GM04504 (cell line): ENCODE measurements at places on chromosomes 3 and 15.

DNA sequence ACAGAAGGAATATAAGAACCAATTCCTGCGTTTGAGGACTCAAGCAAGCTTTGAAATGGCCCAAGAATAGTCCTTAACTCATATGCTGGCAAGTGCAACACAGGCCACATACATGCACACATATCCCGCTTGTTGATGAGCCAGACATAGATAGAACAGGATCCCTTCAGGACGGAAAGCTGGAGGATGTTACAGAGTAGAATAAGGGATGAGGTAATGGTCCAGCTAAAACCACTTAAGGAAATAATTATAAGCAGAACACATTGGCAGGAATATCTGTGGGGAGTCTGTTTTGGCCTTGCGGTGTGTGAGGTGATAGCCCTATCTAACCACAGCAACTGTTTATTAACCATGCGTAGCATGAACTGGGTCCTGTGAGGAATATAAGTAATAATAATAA lies 25.0 kb downstream of the SCG3 start:
- DNase-seq, result peak; percentile 28

GRCh38 chr3:61627768-61628185 lies 66.4 kb downstream of the PTPRG start:
- DNase-seq, result peak; percentile 80

- no peak for DNase-seq
Observed at GRCh38 chr15:66622591-66623022, 56.8 kb upstream of the LCTL start.

DNA sequence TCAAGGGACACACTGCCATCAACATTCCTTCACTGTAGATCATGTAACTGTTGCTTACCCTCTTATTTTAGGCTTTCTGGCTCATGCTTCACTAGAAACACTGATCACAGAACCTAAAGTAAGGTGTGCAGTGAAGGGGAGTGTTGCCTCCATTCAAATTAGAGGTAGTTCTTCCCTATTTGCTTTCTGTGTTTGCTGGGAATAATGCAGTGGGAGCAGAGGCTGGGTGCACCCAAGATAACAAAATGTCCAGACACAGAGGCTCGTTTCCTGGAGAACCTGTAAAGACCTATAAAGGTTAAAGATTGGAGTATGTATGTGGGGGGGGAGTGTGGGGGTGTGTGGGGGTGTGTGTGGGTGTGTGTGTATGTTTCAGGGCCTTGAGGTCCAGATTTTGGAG lies 2.1 kb upstream of the CLDN18 start:
- no peak for DNase-seq

DNA sequence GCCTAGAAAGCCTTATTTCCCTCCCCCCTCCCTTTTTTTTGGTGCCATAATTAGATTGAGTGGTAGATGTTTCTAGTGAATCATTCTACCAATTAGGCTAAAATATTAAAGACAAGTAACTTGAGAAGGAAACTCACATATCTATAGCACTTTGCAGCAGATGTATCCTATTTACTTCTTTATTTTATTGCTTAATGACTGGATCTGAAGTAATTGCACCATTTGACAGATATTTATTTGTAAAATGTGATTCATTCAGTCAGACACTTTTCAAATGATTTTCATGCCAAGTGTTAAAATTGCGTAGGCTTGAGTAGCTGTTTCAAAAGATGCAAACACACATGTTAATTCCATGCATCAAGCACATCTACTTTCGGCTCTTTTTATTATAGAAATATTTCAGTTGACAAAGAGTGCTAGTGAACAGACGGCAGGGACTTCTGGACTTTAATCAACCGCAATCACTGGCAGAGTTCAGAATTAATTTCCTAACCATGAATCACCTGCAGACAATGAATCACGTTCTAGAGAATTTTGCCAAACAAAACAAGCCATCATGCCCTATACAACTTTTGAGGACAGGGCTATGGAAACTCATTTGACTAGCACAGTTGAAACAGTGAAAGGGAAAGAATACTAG lies 636.8 kb downstream of the MECOM start:
- peak; percentile 73 for DNase-seq

DNA sequence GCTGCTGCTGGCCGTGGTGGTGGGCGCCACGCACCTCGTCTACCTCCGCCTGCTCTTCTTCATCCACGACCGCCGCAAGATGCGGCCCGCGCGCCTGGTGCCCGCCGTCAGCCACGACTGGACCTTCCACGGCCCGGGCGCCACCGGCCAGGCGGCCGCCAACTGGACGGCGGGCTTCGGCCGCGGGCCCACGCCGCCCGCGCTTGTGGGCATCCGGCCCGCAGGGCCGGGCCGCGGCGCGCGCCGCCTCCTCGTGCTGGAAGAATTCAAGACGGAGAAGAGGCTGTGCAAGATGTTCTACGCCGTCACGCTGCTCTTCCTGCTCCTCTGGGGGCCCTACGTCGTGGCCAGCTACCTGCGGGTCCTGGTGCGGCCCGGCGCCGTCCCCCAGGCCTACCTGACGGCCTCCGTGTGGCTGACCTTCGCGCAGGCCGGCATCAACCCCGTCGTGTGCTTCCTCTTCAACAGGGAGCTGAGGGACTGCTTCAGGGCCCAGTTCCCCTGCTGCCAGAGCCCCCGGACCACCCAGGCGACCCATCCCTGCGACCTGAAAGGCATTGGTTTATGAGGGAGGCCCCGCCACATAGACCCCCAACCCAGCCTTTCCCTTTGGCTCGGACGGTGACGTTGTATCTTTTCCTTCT lies 1.1 kb downstream of the GPR27 start:
- DNase-seq, result no peak

DNA sequence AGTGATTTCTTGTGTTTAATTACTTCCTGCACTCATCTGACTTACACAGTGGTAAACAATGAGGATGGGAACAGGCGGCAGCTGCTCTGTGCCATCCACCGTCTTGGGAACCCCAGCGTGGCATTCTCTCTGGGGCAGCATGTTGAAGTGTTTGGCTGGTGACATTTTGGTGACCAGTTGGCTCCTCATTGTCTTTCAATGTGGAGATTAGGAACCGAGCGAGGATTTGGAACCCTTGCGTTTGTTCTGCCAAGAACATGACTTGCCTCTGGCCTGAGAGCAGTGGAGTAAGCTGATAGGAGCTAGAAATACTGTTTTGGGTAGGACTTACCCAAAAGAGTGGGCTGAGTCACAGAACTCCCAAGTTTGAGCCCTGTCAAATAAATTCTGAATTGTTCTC lies 88.8 kb downstream of the IGF1R start:
- DNase-seq, result no peak

- no peak for DNase-seq
Observed at GRCh38 chr15:90035095-90035839, 34.1 kb downstream of the ZNF710 start.

DNA sequence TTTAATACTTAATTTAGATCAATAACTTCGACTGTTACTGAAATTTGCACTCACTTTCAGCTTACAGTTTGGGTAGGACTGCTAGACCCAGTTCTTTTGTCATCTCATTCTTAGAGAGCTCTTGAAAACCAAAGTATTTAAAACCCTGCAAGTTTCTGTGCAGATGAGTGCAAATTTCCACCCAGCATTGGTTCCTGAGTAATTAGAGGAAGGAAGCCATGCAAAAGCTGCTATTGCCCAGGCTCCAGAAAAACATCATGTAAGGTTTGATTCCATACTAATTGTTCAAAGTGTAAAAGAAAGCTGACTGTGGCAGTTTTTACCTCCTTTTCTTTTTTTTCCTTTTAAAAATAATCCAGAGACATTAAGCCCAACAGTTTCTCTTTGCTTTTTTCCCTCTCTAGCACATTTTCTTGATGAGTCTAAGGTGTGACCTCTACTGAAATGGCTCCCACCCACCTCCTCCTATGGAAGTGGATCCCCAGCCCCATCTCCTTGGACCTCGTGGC lies 30.3 kb downstream of the ABHD2 start:
- no peak for DNase-seq

- DNase-seq, result no peak
Observed at GRCh38 chr3:179716226-179716625, 63.4 kb downstream of the USP13 start.

GRCh38 chr3:155744010-155744625 lies 753 bp downstream of the PLCH1 start:
- DNase-seq, result no peak

DNA sequence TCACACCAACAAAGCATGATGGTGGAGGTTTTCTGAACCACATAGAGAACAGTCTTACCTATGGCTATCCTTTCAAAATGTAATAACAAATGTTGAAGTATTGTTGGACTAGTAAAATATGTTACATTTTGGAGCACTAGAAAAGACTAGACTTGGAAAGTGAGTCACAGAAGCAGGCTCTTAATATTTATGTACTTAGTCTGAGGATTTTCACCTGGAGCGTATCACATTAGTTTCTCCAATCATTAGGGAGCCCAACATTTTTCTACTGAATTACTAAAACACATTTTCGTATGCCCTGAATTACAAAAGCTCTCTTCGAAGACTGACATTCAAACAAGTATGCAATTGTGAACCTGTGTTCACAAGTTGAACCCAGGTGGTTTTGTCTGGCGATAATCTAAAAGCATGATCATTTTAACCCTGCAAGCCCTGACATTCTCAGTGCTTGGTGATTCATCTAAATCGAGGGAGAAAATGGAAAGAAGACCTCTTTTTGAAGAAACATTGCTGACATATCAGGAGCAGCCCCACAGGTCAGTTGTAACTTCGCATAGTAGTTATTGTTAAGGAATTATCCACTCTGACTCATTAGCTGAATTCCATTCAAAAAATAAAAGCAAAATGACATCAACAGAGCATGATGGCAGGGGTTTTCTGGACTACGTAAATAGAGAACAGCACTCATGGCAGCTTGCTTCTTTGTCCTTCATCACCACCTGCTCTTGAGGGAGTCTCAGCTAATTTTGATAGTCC lies 679.8 kb upstream of the NECTIN3 start:
- no peak for DNase-seq

- no peak for DNase-seq
Observed at GRCh38 chr3:128001576-128001975, 50.7 kb upstream of the SEC61A1 start.

DNA sequence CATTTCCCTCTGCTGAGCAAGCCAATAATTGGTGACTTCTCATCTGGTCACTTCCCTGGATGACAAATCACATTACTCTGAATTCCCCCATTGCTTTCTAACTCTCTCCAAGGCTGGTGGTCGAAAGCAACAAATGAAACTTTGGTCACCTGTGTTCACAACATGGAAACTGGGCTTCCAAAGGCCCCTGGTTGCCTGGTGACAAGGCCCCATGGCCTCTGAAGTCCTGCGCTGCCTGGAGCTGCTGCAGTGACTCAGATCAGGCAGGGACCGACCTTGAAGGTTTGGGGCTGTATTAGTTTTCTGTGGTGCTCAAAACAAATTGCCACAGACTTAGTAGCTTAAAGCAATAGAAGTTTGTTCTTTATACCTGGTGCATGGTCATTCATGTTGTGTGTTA lies 345.3 kb downstream of the WDR72 start:
- no peak for DNase-seq

GRCh38 chr3:14549256-14549919 lies 9.2 kb upstream of the GRIP2 start:
- DNase-seq, result no peak

GRCh38 chr3:128229106-128229857 lies 76.0 kb downstream of the EEFSEC start:
- DNase-seq, result no peak

GRCh38 chr15:48467801-48468200 lies 136.6 kb downstream of the DUT start:
- no peak for DNase-seq

GRCh38 chr15:68814596-68814995 lies 6.1 kb downstream of the ANP32A start:
- DNase-seq, result no peak

DNA sequence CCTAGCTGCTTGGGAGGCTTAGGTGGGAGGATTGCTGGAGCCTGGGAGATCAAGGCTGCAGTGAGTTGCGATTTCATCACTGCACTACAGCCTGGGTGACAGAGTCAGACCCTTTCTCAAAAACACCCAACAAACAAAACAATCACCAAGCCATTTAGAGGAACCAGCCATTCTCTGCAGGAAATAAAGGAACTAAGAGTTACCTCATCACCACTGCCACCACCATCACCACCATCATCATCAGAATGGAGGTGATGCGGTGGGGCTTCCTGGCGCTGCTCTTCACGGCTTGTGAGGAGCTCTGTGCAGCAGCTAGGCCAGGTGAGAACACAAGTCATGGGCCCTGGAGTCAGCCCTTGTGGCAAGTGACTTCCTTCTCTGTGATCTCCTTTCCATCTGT lies 37.7 kb upstream of the KLHL25 start:
- DNase-seq, result no peak

- no peak for DNase-seq
Observed at GRCh38 chr3:79651536-79652065, 116.2 kb downstream of the ROBO1 start.

- peak; percentile 26 for DNase-seq
Observed at GRCh38 chr3:65729555-65729954, 309.2 kb downstream of the MAGI1 start.

- DNase-seq, result no peak
Observed at GRCh38 chr15:62896380-62896866, 146.1 kb upstream of the TPM1 start.
